Hindlimb muscle (tissue), 1 donor: ENCODE measurements at places on chromosomes 7 and 10.

- DNase-seq, result no peak
Observed at GRCh38 chr10:31023558-31023957, 8.1 kb downstream of the ZNF438 start.

DNA sequence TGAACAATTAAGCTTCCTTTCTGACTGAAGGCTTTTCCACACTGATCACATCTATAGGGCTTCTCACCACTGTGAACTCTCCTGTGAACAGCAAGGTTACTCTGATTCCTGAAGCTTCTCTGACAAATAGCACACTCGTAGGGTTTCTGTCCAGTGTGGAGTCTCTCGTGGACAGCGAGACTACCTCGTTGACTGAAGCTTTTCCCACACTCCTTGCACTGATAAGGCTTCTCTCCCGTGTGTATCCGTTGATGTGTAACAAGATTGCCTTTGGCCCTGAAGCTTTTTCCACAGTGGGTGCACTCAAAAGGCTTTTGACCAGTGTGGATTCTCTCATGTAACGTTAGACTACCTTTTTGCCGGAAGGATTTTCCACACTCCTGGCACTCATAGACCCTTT is 4.4 kb downstream of the ZNF32 start:
- DNase-seq, result no peak

GRCh38 chr7:21548491-21548890 is 5.7 kb downstream of the DNAH11 start:
- no peak for DNase-seq

DNA sequence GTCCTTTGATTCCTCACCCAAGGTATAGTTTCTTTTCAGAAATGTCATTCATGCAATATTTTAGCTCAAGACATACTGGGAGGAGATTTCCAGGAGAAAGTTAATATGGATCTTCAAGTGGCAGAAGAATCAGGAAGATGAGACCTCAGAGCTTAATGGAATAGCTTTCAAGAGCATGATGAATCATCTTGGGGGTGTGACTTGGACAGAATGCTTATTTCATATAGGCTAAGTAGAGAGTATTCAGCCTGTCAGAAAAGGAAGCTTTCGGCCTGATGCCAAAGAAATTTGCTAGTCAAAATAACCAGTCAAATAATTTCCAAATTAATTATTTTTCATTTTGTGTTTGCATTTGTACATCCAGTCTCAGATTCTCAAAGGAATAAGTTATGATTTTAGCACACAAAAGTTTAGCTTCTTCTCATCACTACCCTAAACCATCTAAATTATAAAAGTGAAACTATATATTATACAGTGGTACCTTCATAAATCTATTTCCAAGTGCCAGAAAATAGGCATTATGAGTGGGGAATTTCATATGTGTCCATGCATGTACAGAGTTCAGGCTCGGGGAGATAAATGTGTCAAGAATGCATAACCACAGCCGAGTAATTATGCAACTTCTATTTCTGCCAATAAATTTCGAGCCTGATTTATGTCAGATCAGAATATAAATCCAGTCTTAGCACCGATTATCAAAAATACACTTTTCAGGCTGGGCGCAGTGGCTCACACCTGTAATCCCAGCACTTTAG is 27.3 kb upstream of the CALD1 start:
- DNase-seq, result no peak

GRCh38 chr10:75569506-75569905 is 138.1 kb downstream of the LRMDA start:
- DNase-seq, result no peak

- no peak for DNase-seq
Observed at GRCh38 chr7:107065929-107066247, 21.4 kb downstream of the PRKAR2B start.

DNA sequence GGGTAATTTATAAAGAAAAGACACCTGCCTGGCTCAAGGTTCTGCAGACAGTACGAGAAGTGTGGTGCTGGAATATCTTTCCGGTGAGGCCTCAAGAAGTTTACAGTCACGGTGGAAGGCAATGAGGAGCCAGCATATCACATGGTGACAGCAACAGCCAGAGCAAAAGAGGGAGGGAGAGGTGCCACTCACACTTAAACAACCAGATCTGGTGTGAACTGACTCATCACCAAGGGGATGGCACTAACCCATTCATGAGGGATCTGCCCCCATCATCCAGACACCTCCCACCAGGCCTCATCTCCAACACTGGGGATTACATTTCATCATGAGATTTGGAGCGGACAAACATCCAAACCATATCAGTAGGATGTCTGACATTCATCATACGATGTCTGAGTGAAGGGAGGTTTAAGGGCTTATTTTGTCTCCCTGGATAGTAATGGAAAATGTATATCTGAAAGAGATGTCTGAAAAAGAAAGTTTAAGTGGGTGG is 23.5 kb upstream of the KBTBD2 start:
- DNase-seq, result no peak

- no peak for DNase-seq
Observed at GRCh38 chr7:91007371-91007770, 256.9 kb upstream of the FZD1 start.

DNA sequence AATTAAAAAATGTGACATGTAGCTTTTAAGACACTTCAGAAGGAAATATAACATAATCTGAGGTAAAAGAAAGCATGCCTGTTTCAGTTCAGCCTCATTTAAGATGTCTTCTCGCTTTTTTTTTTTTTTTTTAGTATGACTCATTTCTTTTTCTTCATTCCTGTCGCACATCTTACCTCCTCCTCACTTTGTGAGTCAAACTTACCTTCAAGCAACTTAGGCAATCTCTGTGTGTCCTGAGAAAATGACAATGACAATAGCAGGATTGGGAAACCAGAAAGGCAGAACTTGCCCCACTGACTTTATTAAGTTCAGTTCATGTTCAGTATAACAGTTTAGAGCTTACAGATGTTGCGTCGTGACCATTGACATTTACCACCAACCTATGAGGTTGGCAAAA is 7.7 kb downstream of the PTN start:
- DNase-seq, result no peak

- DNase-seq, result no peak
Observed at GRCh38 chr10:68253346-68253745, 21.4 kb upstream of the ATOH7 start.

DNA sequence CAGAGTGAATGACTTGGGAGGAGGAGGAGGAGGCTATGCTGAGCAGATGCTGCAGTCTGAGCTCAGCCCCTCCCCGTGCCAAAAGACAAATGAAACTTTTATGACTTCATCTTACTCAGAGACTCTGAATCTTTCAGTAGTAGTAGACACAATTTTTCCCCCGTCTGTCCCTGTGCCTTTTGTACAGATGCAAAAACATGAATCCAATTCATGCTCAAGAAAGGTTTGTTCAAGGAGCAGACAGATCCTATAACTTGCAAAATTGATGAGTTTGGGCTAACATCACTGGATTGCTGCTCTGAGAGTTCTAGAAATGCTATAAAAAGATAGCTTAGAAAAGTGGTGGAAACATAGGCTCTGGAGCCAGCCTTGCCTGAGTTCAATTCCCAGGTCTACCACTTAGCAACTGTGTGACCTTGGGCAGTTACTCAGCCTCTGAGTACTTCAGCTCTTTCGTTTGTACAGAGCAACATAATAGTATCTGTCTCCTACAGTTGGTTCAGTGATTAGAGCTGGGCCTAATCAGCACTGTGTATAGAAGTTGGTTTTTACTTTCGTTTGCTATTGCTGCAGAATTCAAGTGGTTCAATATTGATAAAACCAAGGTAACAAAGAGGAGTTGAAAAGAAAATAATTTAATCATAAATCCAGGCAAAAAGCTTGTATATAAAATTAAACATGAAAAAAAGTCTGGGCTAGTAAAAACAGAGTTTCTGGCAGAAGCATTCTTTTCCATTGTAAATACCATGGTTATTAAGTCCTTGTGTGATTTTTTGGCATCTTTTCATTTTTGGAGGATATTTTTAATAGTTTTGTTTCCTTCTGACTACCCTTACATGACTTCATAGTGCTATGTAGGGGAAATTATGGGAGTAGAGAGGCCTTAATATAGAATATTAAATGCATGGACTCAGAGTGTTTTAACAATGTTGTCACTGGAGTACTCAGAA is 174.2 kb upstream of the ZNF32 start:
- peak; percentile 67 for DNase-seq

DNA sequence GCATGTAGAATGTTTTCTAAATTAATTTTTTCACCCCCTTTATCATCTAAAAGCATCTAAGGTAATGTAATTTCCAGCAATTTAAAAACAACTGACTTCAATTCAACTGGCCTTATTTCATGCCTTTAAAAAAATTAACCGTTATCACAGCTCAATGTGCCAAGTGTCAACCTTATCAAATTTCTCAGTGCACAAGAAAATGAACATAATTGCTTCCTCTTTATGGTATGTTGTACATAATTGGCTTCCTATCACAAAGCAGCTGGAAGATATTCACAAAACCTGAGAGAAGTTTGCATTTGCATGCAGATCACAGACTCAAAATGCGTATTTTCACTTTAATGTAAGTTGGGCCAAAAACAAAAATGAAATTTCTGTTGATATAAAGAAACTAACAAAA is 966.4 kb downstream of the GRM8 start:
- no peak for DNase-seq

DNA sequence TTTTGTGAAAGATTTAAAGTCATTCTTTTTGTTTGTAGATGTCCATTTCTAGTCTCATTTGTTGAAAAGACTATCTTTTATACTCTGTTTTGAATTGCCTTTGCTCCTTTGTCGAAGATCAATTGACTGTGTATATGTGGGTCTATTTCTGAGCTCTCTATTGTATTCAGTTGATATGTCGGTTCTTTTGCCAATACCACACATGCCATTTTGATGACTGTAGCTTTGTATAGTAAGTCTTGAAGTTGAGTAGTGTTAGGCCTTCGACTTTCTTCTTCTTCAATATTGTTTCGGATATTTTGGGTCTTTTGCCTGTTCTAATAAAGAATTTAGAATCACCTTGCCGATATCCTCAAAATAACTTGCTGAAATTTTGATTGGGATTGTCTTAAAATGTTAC is 104.5 kb downstream of the CCSER2 start:
- DNase-seq, result no peak

DNA sequence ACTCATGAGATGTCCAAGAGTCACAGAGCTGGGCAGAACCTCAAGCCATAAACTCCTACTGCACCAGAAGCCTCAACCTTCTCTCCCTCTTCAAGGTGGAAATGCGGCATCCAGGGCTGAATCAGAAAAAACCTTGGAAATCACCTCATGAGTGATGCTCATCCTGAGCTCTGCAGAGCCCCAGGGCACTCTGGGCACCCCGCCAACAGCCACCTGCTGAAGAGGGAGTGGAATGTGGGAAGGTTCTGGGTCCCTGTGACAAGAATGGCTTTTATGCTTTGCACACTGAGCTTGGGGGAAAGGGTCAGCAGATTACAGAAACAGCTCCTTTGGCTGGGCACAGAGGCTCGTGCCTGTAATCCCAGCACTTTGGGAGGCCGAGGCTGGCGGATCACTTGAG is 18.8 kb downstream of the NUDT1 start:
- DNase-seq, result no peak

DNA sequence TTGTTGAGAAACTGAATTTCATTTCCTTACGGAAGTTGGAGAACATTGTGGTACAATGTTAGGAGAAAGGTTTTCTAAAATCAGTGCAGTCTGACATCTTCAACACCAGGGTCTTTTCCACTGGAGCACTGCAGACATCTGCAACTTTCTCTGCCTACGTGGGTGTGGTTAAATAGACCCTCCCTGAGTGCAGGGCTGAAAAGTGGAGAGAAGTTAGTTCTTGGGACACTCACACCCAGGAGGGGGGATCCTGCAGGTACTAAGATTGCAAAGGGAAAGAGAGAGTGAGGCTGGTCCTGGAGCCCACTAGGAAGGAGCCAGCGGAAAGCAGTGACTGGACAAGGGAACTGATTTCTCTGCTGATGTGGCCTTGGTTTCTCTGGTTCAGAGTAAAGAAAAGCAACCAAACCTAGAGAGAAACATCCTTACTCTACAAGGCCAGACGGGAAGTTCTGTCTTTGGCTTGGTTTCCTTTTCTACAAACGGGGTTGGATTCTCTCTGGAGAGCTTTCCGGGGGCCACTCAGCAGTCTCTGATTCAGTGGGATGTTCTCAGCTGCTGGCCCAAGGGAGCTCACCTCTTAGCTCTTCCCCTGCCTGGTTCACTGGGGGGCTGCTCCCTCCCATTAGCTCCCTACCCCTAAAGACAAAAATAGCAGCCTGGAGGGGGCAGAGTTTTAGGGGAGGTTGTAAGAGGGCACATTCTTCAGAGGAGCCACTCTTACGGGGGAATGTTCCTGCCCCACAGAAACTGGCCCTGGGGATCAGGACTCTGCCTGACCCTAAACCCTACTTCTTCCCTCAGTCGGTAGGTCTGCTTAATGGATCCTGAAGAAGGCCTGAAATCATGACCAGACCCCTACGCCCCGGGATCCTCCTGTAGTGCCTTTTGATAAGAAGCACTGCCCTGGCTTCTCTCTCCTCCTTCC is 2.7 kb downstream of the UPP1 start:
- DNase-seq, result no peak

DNA sequence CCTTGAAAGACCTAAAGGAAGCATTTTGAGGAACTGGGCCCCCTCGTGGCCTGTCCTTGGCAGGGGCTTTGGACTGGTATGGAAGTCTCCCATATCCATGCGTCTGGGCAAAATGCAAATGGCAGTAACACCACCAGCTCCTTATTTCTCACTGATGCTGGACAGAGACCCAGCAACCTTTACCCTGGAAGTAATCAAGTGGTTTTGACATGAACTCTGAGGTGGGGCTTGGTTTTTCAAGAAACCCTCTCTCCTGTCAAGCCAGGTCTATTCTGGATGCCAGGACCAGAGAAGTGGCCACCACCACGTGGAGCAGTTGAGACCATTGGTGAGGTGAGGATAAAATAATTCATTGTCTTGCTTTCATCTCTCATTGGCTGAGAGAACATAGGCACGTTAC is 84.4 kb downstream of the OTUD1 start:
- no peak for DNase-seq

DNA sequence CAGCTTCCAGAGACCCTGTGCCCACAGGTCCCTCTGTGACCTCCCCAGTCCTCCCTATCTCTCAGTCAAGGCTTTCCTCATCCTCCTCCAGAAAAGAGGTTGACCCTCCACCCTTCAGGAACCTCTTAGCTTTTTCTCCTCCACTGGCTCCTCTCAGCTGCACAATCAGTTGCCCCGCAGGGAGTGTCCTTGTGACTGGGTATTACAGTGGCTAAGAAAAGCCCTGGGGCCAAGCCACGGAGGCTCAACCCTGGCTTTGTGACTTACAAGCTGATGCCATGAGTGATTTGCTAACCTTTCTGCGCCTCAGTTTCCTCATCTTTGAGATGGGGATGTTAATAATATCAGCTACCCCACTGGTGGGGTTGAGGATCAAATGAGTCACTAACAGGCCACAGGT is 66.4 kb upstream of the ZMIZ1 start:
- no peak for DNase-seq

GRCh38 chr7:150788474-150789269 is 11.5 kb downstream of the TMEM176B start:
- DNase-seq, result peak; percentile 50

- no peak for DNase-seq
Observed at GRCh38 chr10:119090968-119091367, 10.4 kb upstream of the EIF3A start.

DNA sequence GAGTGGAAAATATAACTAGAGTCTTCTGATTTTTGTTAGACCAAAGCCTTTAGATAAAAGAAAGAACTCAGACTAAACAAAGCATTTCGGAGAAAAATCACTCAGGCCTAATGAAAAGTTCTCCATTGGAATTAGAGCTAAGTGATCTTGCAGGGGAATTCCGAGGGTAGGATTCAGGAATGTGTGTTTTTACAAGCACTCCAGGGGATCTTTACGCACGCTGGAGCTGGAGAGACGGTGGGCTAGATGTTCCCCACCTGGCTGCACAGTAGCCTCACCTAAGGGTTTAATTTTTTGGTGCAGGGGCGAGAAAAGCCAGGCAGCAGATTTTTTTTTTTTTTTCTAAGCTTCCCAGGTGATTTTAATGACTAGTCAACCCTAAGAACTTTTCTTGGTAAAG is 7.9 kb upstream of the PAPSS2 start:
- no peak for DNase-seq
